ENCODE measurements at places on chromosomes 4 and X. TPM values are rescaled to one million over a fixed set of nuclear protein-coding genes. Genes with fewer than 3 reads are reported as not detected.

- no peak for DNase-seq
Observed at GRCh38 chr4:139918591-139918990, 235.4 kb downstream of the MAML3 start.

DNA sequence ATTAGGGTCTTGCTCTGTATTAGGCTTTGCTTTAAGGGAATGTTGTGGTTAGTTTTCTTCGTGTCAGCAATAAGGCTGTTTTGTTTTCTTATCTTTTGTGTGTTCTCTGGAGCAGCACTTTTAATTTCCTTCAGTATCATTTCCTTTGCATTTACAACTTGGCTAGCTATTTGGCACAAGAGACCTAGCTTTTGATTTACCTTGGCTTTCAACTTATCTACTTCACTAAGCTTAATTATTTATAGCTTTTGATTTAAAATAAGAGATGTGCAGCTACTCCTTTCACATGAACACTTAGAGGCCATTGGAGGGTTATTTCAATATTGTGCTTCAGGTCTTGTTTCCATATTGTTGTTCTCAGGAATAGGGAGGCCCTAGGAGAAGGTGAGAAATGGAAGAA lies 68.2 kb downstream of the FAT4 start:
- no peak for DNase-seq

DNA sequence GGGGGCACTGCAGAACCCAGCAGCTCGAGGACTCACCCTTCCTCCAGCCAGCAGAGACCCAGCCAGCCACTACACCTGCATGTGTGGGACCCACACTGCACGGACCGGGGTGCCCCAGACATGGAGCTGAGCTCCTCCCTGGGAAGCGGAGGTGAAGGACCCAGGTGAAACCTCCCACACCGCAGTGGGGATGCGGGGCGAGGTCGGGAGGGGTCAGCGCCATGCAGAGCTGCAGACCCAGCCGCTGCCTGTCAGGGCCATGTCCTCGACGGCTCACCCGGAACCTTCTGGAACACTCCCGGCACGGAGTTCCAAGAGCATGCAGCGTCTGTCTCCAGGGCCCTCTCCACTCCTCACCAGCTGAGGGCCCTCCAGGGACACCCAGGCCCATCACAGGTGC lies 42.6 kb downstream of the GAK start:
- DNase-seq: no peak

- no peak for DNase-seq
Observed at GRCh38 chrX:11427453-11428071, 134.3 kb downstream of the AMELX start.

DNA sequence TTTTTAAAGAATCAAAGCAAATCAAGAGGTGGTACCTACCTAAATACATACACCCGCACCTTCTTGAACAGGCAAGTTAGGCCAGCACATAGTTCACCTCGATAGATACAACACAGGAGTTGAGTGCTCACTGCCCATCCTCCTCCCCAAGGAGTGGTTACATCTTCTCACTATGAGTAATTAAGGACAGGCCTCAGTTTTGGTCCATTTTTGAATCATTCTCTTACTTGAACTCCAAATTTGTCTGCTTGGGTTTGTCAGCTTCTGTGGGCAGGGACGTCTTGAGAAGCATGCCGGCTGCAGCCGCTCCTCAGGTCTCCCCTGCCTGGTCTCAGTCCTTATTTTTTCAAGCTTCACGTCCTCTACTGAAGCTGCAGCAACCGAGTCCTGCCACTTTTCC lies 190.6 kb upstream of the RBPJ start:
- no peak for DNase-seq

- DNase-seq: no peak
Observed at GRCh38 chr4:63788271-63788670, 621.0 kb downstream of the TECRL start.

- no peak for DNase-seq
Observed at GRCh38 chr4:38532908-38533499, 131.0 kb upstream of the KLF3 start.

DNA sequence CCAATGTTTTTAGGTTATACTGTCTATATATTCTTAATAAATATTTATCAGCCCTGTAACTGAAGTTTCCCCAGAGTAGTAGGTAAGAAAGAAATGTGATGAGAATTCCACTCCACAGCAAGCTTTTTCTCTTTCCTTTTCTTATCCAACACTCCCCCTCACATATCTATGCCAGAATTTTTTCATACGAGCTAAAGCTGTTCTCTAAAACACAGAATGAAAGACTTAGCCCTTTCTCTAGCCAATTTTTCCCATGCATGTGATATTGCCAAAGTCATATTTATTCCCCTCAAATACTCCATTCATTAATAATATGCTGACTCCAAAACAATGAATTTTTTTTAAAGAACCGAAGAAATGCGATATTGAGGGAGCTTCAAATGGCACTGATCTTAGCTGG lies 32.3 kb downstream of the VEGFC start:
- no peak for DNase-seq

DNA sequence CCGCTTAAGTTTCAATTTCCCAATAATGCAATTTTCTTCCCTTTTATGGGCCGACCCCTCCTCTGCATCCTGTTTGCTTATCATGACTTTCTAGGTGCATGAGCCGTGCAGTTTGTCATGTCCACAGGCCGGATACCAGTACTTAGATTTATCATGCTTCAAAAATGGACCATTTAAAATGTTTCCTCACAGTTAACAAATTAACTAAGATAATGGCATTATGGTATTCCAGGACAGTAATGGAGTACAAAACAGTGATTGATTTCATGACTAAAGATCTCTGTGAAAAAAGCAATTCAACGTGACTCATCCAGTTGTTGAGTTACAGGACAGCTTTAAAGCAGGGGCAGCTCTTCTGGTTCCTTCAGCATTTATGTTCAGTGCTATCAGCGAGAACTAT lies 23.0 kb downstream of the SNX25 start:
- no peak for DNase-seq

DNA sequence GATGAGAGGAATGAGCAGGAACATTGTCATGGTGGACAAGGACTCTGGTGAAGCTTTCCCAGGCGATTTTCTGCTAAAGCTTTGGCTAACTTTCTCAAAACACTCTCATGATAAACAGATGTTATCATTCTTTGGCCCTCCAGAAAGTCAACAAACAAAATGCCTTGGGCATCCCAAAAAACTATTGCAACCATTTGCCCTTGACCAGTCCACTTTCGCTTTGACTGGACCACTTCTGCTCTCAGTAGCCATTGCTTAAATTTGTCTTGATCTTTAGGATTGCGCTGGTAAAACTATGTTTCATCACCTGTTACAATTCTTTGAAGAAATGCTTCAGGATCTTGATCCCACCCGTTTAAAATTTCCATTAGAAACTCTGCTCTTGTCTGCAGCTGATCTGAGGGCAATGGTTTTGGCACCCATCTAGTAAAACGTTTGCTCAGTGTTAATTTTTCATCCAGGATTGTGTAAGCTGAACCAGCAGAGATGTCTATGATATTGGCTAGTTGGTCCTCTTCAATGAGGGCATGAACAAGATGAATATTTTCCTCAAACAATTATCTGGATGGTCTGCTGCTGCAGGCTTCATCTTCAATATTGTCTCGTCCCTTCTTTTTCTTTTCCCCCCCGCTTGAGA lies 14.8 kb downstream of the TBC1D1 start:
- DNase-seq: no peak

DNA sequence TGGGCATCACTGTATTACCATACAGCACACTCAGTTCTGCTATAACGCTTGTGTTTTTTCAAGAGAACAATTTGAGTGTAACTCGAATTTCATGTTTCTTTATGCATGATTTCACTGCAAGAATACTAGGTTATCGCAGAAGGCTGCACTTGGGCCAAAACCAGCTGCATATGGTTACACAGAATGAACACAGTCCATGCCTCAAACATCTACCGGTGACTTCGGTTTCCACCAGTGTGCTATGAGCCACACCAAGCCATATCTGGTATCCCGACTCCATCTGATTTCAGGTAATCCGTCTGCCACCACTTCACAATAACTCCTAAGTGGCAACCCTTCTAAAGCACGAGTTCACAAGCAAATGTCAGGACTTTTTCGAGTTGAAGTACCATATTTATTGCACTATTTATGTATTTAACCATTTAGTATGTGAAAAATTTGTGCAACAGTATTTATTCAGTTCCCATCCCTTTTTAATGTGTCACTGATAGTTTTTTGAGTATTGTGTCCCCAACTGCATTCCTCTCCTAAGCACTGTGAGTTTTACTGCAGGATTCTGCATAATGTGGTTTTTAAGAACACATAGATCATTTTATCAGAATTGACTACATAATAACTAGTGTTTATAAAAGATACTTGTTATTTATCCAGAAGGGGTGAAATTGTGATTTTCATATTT lies 111.8 kb downstream of the APBB2 start:
- DNase-seq: no peak

GRCh38 chr4:25878676-25879075 lies 15.9 kb upstream of the SEL1L3 start:
- no peak for DNase-seq

DNA sequence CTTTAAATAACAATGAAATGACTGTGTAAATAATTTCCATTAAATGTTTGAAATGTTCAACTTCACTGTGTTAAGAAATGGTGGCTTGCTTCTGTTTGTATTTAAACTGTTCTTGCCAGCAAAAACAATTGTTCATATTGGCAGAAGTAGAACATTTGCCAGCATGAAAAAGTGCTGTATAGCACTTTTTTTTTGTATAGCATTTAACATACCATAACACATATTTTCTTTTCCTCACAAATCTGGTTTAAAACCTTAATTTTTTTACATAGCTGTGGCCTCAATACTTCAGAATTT lies 94.1 kb downstream of the COX18 start:
- no peak for DNase-seq

- DNase-seq: no peak
Observed at GRCh38 chr4:101972791-101973190, 182.3 kb downstream of the BANK1 start.

DNA sequence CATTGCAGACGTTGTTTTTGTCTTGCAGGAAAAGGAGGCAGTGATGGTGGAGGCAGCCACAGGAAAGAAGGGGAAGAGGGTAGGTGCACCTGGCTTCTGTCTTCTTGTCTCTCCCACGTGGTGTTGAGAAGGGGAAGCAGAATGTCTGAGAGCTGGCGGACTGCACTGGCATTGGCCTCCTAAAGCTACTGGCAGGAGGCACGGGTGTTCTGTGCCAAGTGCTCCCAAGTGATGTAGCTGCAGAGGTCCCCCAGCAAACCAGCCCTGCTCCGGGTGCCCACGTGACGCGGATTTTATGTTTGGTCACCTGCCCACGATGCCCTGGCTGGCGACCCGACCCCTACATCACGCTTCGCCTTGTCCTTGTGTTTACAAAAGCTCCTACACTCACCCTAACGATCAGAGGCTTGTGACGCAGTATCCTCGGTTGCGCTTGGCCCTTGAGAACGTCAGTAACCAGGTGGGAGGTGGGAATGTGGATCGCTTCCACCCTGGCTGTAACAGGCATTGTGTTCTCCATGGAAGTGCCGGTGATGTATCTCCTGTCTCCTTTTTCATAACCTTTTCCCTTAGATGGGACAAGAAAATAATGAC lies 28.5 kb upstream of the XG start:
- no peak for DNase-seq

DNA sequence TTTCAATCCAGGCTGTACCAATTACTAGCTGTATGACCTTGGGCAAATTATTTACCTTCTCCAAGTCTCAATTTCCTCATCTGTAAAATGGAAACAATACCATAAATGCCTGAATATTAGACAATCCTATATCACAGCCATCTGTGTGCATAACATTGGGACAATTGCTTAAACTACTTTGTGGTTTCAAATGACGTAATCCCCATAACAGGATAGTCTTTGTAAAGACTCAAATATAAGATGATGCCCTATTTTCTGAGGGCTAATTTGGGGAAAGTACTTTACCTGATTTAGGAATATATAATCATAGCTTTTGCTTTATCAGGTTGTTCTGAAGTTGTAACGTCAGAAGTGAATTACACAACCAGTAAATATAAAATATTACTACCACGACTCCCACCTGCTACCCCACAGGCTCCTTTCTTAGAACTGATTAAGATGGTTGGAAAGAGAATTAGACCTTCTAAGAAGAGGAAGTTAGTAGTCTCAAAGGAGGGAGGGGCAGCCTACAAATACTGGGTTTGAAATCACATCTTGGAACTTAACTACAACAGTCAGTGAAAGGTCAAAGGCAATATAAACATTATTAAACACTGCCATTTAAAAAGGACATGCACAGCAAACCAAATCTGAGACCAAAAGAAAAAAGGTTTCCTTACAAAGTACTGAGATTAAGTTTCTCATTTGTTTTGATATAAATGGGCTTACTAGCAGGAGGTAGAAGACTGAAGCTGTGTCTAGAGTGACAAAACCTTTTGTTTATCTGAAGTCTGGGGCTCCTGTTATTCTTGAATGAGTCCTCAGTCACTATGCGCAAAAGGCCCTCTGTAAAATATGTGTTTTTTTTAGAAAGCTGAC lies 215.0 kb downstream of the SCFD2 start:
- no peak for DNase-seq

- DNase-seq: no peak
Observed at GRCh38 chr4:74400395-74400794, 35.5 kb downstream of the EREG start.

DNA sequence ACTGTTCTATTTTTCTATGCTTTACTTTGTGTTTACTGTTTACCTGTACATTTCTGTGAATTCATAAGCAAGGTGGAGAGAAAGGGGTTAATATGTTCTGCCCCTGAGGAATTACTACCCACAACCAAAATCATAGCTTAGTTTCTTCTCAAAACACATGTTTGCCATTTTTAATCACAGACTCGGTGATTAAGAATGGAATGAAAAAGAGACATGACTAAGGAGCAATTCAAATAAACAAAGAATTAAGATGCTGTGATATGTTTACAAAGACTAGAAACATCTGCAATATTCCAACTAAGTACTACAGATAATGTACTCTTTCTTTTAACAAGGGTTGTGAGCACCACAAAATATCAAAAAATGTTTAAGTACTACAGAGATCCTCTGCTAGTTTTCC lies 11.7 kb upstream of the FAT4 start:
- no peak for DNase-seq

DNA sequence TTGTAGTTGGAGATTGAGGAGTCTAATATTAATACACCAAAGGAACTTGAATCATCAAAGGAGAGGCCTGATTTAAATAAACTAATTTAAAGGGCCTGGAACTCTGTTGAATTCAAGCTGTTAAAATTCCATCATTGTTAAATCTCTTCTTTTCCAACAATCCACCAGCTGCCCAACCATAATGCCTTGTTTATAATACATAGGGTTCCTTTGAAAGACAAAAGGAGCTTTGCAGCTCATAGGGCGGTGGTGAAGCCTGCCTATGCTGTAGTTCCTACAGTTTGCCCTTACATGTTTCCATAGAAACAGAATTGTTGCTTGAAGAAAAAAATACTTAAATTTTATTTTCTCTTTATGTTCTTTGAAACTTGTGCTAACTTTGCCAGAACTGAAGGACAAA lies 102.8 kb downstream of the GLUD2 start:
- no peak for DNase-seq

CABS1 gene
- total RNA-seq: not detected

CENPVL2 gene
- not detected for total RNA-seq

PAGE3 gene
- not detected for total RNA-seq

PLAC1 gene
- not detected for total RNA-seq

NOX1 gene
- total RNA-seq: not detected

All from natural killer cell (primary cell).